ENCODE measurements at places on chromosomes 4 and X. TPM values are rescaled to one million over a fixed set of nuclear protein-coding genes. Genes with fewer than 3 reads are reported as not detected.
A peak's percentile ranks its signal among the peaks of the same experiment; 100 is the strongest.

- peaks cover 3% of the 10 kb centered on the region for H3K4me1 ChIP-seq
- H3K27me3 ChIP-seq, result no peaks in the 10 kb centered on the region
- no peaks in the 10 kb centered on the region for H3K36me3 ChIP-seq
- no peak overlapping the region for H3K4me3 ChIP-seq
- peak; percentile 91 for DNase-seq
Measured at GRCh38 chr4:9898596-9899305, 117.3 kb downstream of the DRD5 start.

DNA sequence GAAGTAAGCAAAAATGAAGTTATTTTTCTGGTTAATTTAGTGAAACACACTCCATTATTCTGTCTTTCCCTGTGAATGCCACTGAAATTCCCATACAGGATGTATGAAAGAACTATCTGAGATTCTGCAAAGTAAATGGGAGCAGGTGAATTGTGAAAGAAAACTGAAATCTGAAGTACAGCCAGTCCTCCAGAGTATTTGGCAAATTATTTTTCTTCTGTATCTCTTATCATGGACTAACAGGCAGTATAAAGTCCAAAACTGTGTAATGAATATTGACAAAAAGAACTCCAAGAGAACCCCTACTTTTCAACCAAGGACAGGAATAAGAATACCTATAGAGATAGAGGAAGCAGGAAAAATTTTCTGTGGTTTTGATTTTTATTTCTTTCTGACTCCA is 40.8 kb upstream of the AR start:
- H3K4me1 ChIP-seq, result no peaks in the 10 kb centered on the region
- no peaks in the 10 kb centered on the region for H3K36me3 ChIP-seq
- H3K4me3 ChIP-seq, result no peak overlapping the region
- H3K27ac ChIP-seq, result no peak overlapping the region

DNA sequence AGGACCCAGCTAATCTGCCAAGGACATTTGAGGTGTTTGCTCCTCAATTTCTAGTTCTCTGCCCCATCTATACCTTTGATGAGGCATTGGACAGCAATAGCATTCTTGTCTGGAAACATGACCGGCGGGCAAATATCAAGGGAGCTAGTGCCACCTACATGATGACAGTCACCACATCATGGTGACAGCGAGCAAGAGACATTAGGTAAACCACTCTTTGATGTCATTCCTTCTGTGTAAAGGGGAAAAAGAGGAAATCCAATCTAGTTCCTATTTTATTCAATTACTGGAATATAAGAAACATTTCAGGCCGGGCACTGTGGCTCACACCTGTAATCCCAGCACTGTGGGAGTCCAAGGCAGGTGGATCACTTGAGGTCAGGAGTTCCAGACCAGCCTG is 20.7 kb upstream of the IL13RA1 start:
- H3K27ac ChIP-seq, result no peak overlapping the region
- no peaks in the 10 kb centered on the region for H3K36me3 ChIP-seq
- no peak overlapping the region for H3K4me3 ChIP-seq

DNA sequence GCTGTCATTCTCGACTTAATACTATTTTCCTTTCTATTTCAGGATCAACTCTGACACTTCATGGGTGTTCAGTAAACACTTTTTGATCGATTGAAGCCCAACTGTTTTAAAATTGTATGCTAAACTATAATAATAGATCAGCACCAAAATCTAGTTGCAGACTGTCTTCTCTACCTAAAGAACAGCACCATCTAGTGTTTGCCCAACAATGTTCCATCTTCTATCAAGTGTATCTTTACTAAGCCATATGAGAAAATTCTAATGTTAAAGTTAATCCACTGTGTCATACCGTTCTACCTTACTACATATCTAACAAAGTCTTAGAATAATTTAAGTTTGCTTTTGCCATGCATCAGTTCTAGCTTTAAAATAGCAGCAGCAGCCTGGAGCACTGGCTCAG is 113.0 kb upstream of the PRDX4 start:
- no peak overlapping the region for H3K4me3 ChIP-seq
- H3K27me3 ChIP-seq, result no peaks in the 10 kb centered on the region
- no peaks in the 10 kb centered on the region for H3K4me1 ChIP-seq
- peak; percentile 55 for DNase-seq
- no peak overlapping the region for H3K27ac ChIP-seq

DNA sequence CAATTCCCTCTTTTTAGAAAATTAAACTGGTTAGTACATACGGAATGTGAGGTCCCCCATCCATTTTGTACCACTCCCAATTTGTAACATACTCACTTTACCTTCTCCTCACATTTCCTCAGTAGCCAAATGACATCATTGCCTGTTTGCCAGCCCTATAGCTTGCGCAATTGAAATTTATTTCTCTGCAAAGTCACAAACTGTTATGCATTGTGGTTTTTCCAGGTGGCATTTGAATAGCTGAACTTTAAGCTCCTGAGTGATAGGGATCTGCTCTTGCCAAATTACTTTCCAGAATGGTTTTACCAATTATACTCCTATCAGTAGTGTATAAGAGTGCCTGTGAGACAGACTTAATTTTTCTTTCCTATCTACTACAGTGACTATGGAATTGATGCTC is 7.7 kb downstream of the COL4A5 start:
- H3K27me3 ChIP-seq, result no peaks in the 10 kb centered on the region
- H3K27ac ChIP-seq, result no peak overlapping the region
- no peak for DNase-seq
- no peaks in the 10 kb centered on the region for H3K36me3 ChIP-seq

- no peak overlapping the region for H3K27ac ChIP-seq
- no peak for DNase-seq
- no peaks in the 10 kb centered on the region for H3K36me3 ChIP-seq
Measured at GRCh38 chr4:89855236-89855635, 18.3 kb upstream of the SNCA start.

- H3K4me3 ChIP-seq, result no peak overlapping the region
- no peak overlapping the region for H3K27ac ChIP-seq
- DNase-seq, result peak; percentile 24
- H3K36me3 ChIP-seq, result no peaks in the 10 kb centered on the region
- no peaks in the 10 kb centered on the region for H3K4me1 ChIP-seq
Measured at GRCh38 chr4:156999175-156999517, 27.5 kb upstream of the PDGFC start.

GRCh38 chrX:128309311-128309710 is 257.1 kb upstream of the ACTRT1 start:
- no peaks in the 10 kb centered on the region for H3K36me3 ChIP-seq
- H3K27me3 ChIP-seq, result no peaks in the 10 kb centered on the region
- H3K4me3 ChIP-seq, result no peak overlapping the region
- no peak overlapping the region for H3K27ac ChIP-seq
- H3K4me1 ChIP-seq, result no peaks in the 10 kb centered on the region
- no peak for DNase-seq

DNA sequence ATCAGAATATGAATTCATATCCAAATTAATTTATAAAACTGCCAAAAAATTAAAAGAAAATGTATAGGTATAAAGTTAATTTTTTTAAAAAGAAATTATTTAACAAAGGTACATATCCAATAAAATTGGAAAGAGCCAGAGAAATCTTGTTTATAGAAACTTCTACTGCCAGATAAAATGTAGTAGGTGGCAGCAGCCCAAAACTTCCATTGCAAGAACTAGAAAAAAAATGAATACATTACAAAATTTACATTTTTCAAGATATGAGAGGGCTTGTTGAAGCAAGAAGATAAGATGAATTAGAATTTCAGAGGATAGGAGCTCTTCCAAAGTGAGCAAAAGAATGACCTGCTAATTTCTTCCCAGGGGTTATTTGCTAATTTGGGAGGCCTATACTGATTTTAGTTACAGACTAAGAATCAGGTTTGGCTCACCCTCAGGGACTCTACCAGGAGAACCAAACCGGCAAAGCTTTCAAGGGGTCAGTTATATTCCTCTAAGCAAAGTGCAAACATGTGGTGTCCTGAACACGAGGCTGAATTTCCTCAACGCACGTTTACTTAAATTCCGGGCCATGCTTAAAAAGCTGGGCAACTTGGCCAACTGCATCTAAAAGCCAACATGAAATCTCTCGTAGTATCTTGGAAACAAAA is 17.5 kb downstream of the ANKRD50 start:
- no peak for DNase-seq
- H3K27ac ChIP-seq, result 0 out of 2 replicates have a peak overlapping the region, but pooled peaks have one; percentile 8
- H3K36me3 ChIP-seq, result 0 out of 2 replicates have a peak, but pooled peaks cover 5% of the 10 kb centered on the region
- peaks cover 17% of the 10 kb centered on the region for H3K4me1 ChIP-seq
- no peak overlapping the region for H3K4me3 ChIP-seq

DNA sequence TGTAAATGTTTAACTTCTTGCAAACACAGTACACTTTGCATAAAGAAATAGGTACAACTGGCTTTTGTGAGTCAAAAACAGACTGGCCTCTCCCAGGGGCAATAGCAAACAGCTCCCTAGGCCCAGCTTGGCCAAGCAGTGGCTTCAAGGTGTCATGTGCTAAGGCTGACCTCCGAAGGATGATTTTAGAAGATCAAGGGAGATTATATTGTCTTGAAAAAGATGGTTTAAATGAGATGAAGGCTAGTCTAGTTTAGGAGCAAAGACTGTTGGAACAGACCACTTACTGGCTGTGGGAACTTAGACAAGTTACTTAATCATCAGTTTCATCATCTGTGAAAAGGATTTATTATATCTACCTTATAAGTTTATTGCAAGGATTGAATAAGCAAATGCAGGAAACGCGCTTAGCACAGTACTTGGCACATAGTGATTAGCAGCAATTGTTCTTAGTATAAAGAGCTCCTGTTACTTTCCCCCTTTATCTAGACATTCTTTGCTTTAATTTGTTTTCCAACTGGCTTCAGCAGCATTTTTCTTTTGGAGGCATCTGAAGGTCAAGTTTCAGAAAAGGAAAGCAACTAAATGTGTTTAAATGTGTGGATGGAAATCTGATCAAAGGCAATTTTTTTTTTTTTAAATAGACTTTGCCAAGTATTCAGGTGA is 17.2 kb downstream of the ANXA3 start:
- no peaks in the 10 kb centered on the region for H3K36me3 ChIP-seq
- H3K27ac ChIP-seq, result peak overlapping the region; percentile 61
- no peak for DNase-seq
- H3K4me1 ChIP-seq, result peaks cover 20% of the 10 kb centered on the region

- H3K36me3 ChIP-seq, result no peaks in the 10 kb centered on the region
- H3K4me3 ChIP-seq, result no peak overlapping the region
- H3K4me1 ChIP-seq, result no peaks in the 10 kb centered on the region
- DNase-seq, result no peak
Measured at GRCh38 chr4:2367626-2368025, 50.8 kb downstream of the ZFYVE28 start.

DNA sequence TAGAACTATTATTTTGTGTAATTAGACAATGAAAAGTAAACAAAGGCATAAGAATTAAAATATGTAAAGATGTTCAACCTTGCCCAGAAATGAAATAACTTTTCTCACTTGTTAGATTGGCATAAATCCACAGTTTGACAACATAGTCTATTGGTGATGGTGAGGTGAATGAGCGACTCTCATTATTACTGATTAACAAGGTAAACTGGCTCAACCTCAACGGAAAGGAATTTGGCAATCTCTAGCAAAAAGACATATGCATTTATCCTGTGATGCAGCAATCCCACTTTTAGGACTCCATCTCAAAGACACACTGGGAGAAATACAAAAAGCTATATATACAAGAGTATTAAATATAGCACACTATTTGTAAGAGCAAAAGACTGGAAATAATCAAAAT is 22.3 kb downstream of the UBA6 start:
- no peaks in the 10 kb centered on the region for H3K27me3 ChIP-seq
- DNase-seq, result no peak
- no peak overlapping the region for H3K4me3 ChIP-seq

DNA sequence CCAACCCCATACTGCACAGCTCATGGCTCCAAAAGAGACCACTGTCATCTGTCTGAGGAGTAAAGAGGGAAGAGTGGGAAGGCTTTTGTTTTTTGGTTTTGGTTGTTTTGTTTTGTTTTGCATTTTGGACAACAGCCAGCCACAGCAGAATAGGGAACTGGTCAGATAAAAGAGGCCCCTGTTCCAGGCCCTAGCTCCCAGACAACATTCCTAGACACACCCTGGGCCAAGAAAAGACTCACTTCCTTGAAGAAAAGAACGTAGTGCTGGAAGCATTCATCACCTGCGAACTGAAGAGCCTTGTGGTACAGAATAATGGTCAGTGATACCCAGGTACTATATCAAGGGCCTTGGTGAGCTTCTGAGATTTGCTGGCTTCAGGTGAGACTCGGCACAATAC is 619.4 kb upstream of the SPANXN1 start:
- no peaks in the 10 kb centered on the region for H3K4me1 ChIP-seq
- H3K4me3 ChIP-seq, result no peak overlapping the region
- no peak for DNase-seq
- no peaks in the 10 kb centered on the region for H3K36me3 ChIP-seq
- no peak overlapping the region for H3K27ac ChIP-seq

The COX7B2 gene
- total RNA-seq, result not detected

The MAGEB4 gene
- total RNA-seq, result not detected

The INTS6L gene
- 21.9 TPM for total RNA-seq

The ADH6 gene
- total RNA-seq, result not detected
